ENCODE measurements at places on chromosomes 16 and 17.

DNA sequence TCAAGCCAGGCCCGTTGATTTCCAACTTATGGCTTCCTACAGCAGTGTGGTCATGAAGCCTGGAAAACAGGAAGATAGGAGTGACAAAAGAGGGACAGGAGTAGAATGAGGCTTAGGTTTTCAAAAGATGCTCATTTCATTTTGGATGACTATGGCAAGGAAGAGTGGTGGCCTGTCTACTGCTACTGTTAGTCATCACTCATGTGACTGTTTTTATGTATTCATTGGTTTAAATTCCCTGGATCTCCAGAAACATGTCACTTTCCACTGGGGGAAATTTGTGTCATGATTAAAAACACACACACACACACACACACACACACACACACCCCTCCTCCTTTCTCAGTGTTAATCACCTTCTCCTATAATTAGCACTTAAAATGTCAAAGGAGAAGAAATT, 1.1 kb upstream of the CYLD start:
- no peak for ATAC-seq

DNA sequence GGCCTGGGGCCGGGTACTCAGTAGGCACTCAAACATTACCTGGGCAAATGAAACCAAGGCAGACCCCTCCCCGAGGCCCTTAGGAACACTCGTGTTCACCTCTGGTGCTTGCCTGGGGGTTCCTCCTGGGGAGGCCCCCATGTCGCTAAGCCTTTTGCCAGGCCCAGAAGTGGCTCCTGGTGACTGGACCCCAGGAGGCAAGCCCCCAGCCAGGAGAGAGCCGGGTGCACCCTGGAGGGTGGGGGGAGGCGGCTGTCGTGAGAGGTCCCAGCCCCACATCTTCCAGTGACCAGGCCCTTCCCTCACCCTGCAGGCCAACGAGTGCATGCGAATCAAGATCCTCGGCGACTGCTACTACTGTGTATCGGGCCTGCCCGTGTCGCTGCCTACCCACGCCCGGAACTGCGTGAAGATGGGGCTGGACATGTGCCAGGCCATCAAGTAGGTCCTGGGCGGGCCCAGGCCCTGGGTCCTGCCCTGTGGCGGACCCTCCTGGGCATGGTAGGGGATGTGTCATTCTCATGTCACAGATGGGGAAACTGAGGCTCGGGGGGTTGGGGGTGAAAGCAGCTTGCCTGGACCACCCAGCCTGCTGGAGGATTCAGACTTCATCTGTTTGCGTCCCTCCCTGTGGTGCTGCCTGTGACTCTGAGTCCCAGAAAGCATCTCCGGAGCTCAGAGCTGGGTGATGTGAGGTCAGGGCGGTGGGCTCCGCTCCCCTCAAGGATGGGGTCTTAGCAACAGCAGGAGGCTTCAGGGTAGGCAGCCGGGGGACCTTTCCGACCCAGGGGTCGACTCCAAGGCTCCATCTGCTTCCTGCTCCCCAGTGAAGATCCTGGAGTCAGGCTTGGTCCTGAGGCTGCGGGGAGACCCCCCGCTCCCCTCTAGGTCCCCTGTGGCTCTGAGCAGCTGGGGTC, 32.5 kb downstream of the ADCY7 start:
- ATAC-seq: no peak

- ATAC-seq: no peak
Measured at GRCh38 chr17:70230850-70231640, 61.7 kb downstream of the KCNJ2 start.

GRCh38 chr16:5006348-5007193, 27.2 kb downstream of the NAGPA start:
- ATAC-seq: no peak

- ATAC-seq: no peak
Measured at GRCh38 chr17:58331815-58332777, 3.5 kb upstream of the TSPOAP1 start.

- peak; percentile 6 for ATAC-seq
Measured at GRCh38 chr17:38870259-38871165, 654 bp downstream of the LASP1 start.

- ATAC-seq: no peak
Measured at GRCh38 chr17:34761646-34762045, 182.3 kb downstream of the TMEM132E start.

DNA sequence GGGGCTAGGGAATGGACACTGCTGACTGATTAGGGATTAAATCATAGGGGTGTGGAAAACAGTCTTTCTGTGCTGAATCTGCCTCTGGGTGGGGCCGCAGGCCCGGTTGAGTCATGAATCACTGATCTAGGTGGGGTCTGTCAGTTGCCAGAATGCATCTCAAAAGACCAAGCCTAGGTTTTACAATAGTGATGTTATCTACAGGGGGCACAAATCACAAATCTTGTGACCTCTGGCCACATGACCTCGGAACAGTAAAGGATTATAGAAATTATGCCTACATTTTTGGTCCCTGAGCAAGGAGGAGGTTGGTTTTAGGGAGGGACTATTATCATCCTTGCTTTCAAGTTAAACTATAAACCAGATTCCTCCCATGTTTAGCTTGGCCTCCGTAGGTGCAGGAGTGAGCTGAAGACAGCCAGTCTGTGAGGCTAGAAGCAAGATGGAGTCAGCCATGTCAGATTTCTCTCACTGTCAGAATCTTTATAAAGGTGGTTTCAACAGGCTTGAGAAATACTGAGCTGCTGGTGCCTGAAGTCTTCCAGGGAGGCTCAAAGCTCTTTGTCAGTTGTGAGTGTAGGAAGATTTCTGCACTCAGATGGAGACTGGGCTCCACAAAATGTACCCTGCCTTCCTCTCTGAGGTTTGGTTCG, 12.9 kb downstream of the GNGT2 start:
- no peak for ATAC-seq

DNA sequence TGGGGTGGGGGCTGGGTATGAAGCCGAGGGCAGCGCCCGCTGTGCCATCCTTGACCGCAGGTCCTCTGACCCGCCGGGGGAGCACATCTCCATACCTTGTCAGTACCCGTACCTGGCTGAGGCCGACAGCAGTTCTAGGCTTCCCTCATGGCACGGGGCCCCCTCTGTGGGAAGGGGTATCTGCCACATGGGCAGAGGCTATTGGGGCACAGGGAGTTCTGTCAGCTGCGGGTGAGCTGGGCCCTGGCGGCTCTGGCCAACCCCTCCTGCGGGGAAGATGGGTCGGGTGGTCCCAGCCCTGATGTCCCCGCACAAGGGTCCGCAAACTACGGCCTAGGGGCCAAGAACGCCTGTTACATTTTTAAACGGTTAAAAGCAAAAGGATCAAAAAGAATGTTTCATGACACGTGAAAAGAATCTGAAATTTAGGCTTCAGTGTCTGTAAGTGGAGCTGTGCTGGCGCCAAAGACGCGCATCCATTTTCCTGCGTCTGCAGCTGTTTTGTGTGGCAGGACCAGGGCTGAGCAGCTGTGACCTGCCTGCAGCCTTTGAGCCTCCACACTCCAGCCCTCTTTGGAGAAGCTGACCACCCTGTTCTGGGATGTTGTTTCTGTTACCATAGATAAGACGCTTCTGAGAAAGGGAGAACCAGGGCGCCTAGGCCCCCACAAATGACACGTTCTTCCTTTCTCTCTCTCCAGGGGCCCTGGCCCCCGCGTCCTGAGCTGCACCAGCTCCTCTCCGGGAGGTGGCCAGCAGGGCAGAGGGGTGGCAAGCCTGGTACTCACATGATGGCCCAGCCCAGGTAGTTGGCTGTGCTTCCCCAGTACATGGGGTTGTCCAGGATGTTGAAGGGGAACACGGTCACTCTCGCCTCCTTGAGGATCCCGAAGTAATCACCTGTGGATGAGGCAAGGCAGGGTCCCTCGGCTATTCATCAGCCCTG, 12.7 kb upstream of the RASD1 start:
- ATAC-seq: no peak

- ATAC-seq: no peak
Measured at GRCh38 chr17:64378890-64379354, 11.7 kb downstream of the PECAM1 start.

DNA sequence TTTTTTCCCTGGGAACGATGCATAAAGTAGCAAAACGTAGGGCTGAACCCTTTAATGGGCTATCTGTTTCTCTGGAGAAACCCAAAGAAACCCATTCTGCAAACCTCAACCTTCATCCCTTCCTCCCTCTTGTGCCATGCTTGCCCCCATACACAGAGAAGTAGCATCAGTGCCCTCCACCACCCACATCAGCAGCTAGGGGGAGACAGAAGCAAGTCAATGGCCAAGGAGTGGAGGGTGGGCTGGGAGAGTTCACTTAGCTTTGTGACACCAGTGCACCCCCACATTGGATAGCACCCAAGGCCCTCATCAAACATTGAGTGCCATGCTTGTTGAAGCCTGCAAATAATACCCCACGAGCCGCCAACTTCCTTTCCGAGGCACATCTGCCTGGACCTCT, 282.4 kb downstream of the ABCC12 start:
- ATAC-seq: no peak

- peak; percentile 27 for ATAC-seq
Measured at GRCh38 chr16:72371307-72372086, 199.5 kb upstream of the PMFBP1 start.

DNA sequence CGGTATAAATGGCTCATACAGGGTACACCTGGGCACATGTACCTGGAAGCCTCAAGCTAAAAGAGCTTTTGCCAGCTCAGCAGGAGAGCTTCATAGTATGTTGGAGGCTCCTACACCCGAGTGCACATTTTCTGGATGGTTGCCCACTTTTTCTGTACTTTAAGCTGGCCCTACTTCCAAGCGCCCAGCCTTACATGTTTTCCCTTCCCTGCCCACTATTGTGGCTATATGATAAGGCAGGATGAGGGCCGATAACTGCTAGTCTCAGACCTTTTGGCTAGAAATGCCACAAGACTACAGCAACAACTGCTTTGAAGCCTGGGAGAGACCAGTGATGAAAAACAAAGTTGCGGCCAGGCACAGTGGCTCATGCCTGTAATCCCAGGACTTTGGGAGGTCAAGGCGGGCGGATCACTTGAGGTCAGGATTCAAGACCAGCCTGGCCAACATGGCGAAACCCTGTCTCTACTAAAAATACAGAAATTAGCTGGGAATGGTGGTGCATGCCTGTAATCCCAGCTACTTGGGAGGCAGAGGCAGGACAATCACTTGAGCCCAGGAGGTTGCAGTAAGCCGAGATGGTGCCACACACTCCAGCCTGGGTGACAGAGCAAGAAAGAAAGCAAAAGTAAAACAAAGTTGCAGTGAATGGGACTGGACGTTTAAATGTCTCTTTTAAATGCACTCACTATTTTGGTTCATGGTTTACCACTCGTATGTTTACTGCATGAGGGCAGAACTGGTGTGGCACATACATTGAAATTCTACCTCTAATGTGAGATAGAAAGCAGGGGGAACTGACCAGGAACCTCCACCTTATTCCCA, 14.2 kb upstream of the MARCHF10 start:
- ATAC-seq: no peak

DNA sequence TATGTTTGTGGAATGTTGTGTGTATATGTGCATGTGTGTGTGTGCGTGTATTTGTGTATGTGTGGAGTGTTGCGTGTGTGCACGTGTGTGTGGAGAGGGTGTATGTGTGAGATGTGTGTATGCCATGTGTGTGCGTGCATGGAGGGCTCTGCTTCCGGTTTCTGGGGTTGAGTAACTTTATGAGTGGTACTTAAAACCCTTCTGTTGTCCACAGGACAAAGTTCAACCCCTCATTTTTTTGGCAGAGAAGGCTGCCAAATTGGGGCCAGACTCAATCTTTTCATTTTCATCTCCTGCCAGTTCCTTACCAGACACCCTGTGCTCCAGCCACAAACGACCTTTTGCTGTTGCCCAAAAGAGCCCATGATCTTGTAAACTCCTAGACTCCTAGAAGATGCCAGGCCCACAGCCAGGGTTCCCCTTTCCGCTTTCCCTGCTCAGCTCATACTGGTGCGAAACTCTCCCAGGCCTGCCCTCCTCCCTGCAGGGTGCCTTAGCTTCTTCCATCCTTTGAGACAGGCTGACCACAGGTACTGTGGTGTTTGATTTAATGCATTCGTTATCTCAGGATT, 100.2 kb downstream of the CMIP start:
- ATAC-seq: no peak
